ENCODE measurements at places on chromosomes 3 and 15.

GRCh38 chr3:46923559-46924350, 46.2 kb downstream of the PTH1R start:
- DNase-seq = no peak

DNA sequence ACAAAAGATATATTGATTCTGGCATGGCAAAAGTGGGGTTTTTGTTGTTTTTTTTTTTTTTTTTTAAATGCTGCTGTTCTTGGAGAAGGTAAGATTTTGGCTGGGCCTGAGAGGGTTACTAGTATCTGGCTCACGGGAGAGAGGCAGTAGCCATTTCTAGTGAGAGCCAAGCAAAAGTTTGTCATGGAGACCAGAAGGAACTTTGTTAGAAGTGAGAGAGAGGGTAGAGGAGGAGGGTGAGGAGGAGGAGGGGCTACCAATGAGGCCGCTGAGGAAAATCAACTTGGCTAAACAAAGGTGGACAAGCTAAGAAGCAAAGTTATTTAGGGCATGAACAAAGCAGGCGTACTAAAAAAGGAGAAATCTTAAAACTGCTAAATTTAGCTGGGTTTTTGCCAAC, 48.9 kb upstream of the STRIT1 start:
- no peak for DNase-seq

GRCh38 chr3:39271363-39271914, 8.4 kb downstream of the CX3CR1 start:
- DNase-seq = no peak

DNA sequence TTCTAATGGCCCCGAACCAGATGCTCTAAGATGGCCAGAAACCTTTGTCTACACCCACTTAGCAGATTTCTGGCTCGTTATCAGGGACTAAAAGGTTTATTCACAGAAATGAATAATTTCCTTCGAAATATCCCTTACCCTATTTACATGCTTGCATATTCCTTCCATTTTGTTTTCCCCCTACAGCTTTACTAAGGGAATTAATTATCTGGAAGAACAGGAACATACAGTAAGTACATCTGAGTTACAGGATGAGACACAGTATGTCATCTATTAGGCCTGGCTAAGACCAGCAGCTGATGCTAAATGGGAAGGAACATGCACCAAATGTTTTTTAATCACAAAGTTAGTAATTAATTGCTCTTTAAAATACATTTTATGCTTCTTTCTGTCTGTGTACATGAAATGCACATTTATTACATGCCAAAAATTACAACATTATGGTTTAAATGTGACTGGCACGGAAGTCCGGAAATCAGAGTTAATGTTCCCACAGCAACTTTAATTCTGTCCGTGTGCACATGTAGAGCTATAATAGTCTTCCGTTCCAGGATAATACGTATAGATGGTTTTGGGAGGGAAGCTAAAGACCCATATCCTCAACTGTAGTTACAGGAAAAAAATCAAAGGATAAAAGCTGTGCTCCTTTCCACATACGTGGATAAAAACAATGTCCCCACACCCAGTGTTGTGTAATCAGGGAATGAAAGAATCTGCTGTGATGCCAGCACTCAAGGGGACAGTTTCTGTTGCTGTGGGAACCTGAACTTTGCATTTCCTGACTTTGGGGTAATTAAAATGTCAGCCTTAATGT, 82.0 kb downstream of the TIGIT start:
- DNase-seq = no peak

DNA sequence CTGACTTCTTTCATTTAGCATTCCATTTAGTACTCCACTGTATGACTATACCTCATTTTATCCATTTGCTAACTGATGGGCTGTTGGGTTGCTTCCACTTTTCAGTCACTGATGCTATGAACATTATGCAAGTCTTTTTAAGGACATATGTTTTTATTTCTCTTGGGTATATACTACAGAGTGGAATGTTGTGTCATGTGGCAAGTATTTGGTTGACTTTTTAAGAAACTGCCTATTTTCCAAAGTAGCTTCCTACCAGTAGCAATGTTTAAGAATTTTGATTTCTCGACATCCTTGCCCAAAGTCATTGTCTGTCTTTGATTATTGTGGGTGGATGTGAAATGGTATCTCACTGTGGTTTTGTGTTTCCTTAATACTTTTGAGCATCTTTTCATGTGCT, 110.1 kb upstream of the TPM1 start:
- DNase-seq = no peak

DNA sequence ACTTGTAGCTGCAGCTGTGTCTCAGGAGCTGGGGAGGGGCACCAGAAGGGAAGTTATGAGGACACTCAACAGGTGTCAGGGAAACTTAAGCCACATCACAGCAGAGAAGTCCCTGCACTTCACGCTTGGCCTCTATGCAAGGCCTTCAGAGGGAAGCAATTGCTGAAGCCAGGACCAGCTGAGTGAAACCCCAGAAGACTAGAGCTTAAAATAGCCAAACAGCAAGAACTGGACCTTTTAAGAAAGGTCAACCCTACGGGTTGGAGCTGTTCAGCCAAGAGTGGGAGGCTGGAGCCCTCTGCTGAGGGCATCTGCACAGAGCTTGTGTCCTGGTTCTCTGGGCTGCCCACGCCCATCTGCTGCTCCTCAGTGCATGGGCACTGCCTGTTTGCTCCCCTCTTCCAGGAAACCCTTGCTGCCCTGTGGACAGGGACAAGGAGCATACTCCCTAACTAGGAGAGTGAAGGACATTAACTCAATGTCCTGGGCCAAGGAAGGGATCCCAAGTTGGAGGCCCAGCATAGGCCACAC, 3.9 kb upstream of the GRAMD2A start:
- no peak for DNase-seq

GRCh38 chr15:57665939-57666338, 40.6 kb upstream of the POLR2M start:
- DNase-seq = no peak

GRCh38 chr3:51777985-51778384, 1.1 kb downstream of the IQCF6 start:
- DNase-seq = peak; percentile 15

DNA sequence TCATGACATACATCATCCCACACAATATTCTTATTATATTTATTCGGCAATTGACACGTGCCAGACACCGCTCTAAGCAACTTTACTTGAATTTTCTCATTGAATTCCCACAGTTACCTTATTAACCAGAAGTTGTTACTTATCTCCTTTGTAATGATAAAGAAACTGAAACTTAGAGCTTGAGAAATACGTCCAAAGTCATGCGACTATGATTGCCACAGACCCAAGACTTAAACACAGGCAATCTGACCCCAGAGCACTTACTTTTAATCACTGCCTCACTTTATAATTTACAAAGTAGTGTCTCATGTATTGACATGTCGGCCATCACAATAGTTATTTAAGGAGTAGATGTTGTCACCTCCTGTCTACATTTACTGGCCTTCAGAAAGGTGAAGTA, 64.7 kb downstream of the ATP13A4 start:
- no peak for DNase-seq

- peak; percentile 16 for DNase-seq
Observed at GRCh38 chr3:37558580-37558979, 303.1 kb upstream of the CTDSPL start.

GRCh38 chr3:125003369-125003853, 52.4 kb downstream of the HEG1 start:
- DNase-seq = no peak

- no peak for DNase-seq
Observed at GRCh38 chr3:143601723-143602484, 246.4 kb downstream of the SLC9A9 start.

- no peak for DNase-seq
Observed at GRCh38 chr3:57596495-57597126, 533 bp downstream of the ARF4 start.

DNA sequence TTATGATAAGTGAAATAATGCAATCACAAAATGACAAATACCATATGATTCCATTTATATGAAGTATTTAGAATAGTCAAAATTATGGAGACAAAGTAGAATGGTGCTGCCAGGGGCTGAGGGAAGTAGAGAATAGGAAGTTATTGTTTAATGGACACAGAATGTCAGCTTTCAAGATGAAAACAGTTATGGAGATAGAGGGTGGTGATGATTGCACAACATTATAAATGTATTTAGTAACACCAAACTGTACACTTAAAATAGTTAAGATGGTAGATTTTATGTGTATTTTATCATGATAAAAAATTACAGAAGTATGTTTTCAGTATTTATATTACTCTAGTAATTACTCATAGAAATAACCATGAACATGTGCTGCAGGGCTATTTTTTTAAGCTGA, 100.8 kb upstream of the AZI2 start:
- no peak for DNase-seq

DNA sequence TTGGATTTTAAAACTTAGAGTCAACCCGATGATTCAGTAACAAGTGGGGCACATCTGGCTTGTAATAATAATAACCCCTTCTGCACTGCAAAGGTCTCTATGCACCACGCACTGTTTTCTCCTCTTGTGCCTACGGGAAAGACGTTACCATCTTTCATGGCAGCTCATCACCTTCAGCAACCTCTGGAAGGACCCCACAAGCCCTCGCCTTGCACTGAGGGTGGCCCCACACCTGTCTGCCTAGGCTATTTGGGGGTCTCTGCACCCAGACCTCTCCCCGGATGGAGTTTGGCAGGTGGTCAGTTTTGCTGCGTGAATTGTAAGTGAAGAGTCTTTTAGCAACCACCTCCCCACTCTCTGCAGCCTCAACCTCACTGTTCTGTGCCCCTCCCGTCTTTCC, 138.6 kb upstream of the MEF2A start:
- no peak for DNase-seq

- no peak for DNase-seq
Observed at GRCh38 chr3:178761024-178761423, 224.8 kb downstream of the KCNMB2 start.

GRCh38 chr3:106590216-106590615, 721.4 kb upstream of the CBLB start:
- no peak for DNase-seq

DNA sequence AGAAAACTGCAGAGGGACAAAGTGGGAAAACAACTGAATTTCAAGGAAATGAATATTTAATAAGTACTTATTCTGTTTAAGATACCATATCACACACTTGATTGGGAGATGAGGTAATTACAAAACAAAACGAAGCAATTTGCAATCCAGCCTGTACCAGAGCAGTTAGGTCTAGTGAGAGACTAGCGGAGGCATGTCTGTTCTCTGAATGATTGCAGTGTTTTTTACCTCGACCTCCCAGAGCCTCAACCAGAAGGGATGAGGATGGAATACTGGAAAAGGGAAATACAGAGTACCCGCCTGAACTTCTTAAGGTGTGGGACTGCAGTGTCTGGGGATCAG, 59.5 kb downstream of the PIK3CB start:
- peak; percentile 34 for DNase-seq

DNA sequence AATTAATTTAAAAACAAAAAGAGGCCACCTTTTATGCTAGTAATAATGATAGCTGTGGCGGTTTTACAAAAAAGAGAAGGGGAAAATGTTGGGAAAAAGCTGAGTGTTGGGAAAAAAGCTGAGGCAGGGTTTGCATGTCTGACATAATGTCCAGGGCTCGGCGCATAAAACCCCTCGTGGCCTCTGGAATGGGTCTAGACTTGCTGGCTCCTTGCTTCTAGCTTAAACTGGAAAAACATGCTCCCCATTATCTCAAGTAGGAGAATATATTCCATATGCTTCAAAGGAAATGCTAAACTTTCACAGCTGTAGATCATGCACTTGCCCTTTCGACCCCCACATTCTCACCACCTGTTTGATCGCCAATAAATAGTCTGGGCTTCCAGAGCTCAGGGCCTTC, 53.0 kb downstream of the CYP19A1 start:
- DNase-seq = no peak

GRCh38 chr3:57582474-57583168, 14.5 kb downstream of the ARF4 start:
- no peak for DNase-seq

DNA sequence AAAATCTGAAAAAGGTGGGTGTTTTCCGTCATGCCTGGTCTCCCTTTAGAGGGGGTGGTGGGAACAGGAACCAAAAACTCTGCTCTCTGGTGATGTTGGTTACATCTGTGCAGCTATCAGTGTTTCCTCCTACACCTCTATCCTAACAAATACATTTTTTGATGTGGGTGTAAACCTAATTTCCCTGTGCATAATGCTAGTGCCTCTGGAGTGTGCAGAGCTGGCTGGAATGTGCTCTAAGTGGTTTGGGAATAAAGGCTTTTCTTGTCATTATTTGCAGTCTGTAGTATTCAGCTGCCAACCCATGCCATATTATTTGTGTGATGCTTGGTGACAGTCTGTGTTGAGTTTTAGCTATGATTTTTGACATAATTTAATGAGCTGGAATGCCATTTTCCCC, 547.6 kb downstream of the NLGN1 start:
- peak; percentile 71 for DNase-seq

- no peak for DNase-seq
Observed at GRCh38 chr3:59412516-59412915, 362.7 kb upstream of the CFAP20DC start.

DNA sequence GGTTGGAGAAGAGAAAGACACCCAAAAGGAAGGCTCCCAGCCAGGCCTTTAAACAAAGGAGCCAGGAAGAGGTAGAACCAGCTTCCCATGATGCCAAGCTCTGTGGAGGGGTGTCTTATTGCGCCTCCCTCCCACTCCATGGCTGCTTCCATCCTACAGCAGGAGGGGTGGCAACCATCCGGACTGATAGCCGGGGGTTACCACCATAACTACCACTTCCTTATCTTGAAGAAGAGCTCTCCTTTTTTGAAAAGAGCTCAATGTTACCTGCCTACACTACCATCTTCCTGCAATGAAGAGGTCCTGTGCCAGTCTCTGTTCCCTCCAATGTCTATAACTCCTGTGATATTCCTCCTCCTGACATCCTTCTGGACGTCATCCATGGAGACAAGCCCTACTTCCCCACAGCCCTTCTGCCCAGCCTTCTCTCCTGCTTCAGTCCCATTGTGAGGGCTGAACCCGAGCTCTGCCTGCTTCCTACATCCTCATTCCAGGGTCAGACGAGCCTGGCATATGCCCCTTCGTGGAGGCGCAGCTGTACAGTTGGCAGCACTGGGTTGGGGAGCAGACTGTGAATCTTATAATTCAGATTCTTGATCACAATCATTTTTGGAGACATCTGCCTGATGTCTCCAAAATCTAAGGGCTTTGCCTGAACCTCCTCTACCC, 8.5 kb downstream of the CCDC9B start:
- DNase-seq = no peak

- no peak for DNase-seq
Observed at GRCh38 chr15:50884540-50884939, 23.9 kb upstream of the AP4E1 start.

GRCh38 chr15:66578286-66578875, 12.6 kb upstream of the LCTL start:
- no peak for DNase-seq

DNA sequence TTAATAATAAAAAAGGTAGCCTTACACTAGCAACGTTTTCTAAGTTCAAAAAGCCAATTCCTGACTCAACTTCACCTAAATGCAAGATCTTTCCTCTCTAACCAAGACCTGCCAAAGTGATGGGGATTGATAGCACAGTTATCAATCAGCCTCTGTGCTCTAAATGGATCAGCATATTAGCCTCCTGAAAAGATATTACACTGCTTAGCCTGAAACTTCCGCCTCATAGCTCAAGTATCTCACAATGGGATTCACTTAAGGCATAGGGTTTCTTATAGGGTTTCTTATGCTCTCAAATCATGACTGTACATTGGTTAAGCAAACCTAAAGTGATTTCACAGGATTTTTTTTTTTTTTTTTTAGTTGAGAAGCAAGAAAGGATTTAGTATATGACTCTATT, 436 bp upstream of the SLC9A9 start:
- no peak for DNase-seq

GRCh38 chr3:133964547-133964946, 65.2 kb downstream of the SLCO2A1 start:
- no peak for DNase-seq
